ENCODE measurements at places on chromosomes 16 and 17. TPM values are rescaled to one million over a fixed set of nuclear protein-coding genes. Genes with fewer than 3 reads are reported as not detected.

SYT17 gene
- total RNA-seq = not detected

FOXC2 gene
- total RNA-seq = not detected

CDH5 gene
- not detected for total RNA-seq

CDRT15L2 gene
- not detected for total RNA-seq

KRT26 gene
- total RNA-seq = not detected

ANKRD40CL gene
- not detected for total RNA-seq

TNFRSF17 gene
- not detected for total RNA-seq

- H3K36me3 ChIP-seq = peaks cover 11% of the 10 kb centered on the region
- no peak for DNase-seq
These were observed 104.4 kb upstream of the CACNG5 start for GRCh38 chr17:66730461-66730923.

DNA sequence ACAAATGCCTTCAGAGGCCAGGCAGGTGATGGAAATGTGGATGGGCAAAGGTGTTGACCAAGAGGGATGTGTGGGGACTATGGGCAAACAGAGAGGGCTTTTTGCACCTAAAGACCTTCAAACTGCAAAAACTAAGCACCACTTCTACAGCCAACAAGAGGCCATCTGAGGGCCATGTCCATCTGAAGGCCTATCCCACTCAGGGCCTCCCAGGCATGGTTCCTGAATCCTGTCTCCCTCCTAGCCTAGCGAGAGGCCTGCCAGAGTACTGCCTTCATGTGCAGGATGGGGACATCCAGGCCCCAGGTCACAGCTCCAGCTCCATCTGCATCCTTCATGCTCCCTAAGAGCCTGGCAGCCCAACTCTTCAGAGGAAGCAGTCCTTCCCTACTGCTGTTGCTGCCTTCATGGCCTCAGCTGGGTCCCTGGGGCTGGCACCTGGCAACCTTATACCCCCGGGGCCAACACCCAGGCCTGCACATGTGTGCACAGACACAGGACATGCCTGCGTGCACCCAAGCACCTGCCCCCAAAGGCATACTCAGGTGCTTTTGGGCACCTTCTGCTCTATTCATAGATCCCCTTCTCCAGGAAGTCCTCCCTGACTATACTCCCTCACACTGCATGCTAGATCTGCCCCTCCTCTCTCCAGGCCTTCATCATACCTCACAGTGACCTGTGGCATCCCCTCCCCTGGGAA is 95.2 kb downstream of the C16orf78 start:
- H3K4me3 ChIP-seq = no peak overlapping the region
- no peaks in the 10 kb centered on the region for H3K36me3 ChIP-seq
- H3K4me1 ChIP-seq = peaks cover 10% of the 10 kb centered on the region
- H3K27ac ChIP-seq = no peak overlapping the region
- H3K27me3 ChIP-seq = peaks cover 4% of the 10 kb centered on the region

DNA sequence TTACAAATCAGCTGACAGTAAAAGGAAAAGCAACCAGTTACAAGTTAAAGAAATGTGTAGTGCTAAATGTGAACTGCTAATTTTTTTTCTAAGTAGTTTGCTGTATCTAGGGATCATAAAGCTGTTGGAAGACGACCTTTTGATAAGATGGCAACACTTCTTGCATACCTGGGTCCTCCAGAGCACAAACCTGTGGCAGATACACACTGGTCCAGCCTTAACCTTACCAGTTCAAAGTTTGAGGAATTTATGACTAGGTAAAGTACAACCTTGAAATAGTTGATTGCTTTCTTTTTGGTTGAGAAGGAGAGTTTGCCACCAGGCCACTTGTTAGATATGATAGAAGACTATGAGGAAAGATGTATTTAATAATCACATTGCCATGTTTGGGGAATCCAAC is 35.4 kb downstream of the OMG start:
- no peak for DNase-seq
- H3K4me1 ChIP-seq = no peaks in the 10 kb centered on the region
- H3K36me3 ChIP-seq = peaks cover 13% of the 10 kb centered on the region
- no peaks in the 10 kb centered on the region for H3K27me3 ChIP-seq
- no peak overlapping the region for H3K27ac ChIP-seq

DNA sequence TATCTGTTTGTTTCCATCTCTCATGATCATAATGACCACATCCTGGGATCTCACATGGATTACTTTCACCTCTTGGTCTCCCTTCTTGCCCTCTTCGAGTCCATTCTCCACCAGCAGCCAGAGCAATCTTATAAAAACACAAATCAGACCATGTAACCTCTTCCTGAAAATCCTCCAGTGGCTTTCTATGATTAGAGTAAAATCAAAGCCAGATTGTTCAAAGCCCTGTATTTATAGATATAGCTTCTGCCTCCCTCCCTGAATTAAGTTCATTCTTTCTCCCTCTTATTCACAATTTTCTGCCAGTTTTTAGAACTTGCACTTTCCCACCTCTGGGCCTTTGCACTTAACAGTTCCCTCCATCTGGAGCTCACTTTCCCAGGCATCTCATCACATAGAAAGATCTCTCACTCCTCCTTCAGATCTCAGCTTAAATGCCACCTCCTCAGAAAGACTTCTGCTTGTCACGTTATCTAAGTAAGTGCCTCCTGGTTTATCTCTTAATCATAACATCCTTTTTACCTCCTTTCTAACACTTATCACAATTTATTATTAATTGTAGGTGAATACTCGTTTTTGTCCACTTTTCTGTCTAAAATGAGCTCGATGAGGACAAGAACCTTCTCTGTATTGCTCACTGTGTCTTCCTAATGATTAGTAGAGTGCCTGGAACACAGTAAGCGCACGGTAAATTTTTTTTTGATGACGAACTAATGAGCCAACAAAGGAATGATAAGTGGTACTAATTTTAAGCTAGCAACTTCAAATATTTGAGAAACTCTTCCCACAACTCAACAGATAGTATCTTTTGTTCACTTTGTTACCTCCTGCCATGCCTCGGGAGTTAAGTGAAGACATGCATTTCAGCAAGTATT is 80.5 kb downstream of the CYB561 start:
- no peaks in the 10 kb centered on the region for H3K27me3 ChIP-seq
- H3K36me3 ChIP-seq = peaks cover 4% of the 10 kb centered on the region
- no peak overlapping the region for H3K4me3 ChIP-seq
- H3K4me1 ChIP-seq = no peaks in the 10 kb centered on the region
- no peak overlapping the region for H3K27ac ChIP-seq

GRCh38 chr17:70295731-70296130 is 126.4 kb downstream of the KCNJ2 start:
- H3K36me3 ChIP-seq = no peaks in the 10 kb centered on the region
- H3K4me1 ChIP-seq = no peaks in the 10 kb centered on the region
- no peak overlapping the region for H3K4me3 ChIP-seq
- H3K27ac ChIP-seq = no peak overlapping the region

- H3K4me1 ChIP-seq = peaks cover 12% of the 10 kb centered on the region
- peaks cover 9% of the 10 kb centered on the region for H3K27me3 ChIP-seq
- no peak overlapping the region for H3K4me3 ChIP-seq
These were observed 36.0 kb downstream of the SOCS3 start for GRCh38 chr17:78323826-78324390.

GRCh38 chr16:84739349-84740124 is 39.7 kb downstream of the USP10 start:
- H3K27me3 ChIP-seq = no peaks in the 10 kb centered on the region
- no peak for DNase-seq
- peaks cover 10% of the 10 kb centered on the region for H3K36me3 ChIP-seq
- no peak overlapping the region for H3K4me3 ChIP-seq
- H3K27ac ChIP-seq = peak overlapping the region; percentile 51
